Thymus (tissue), 14 donors: ENCODE measurements at places on chromosomes 12 and 14.

DNA sequence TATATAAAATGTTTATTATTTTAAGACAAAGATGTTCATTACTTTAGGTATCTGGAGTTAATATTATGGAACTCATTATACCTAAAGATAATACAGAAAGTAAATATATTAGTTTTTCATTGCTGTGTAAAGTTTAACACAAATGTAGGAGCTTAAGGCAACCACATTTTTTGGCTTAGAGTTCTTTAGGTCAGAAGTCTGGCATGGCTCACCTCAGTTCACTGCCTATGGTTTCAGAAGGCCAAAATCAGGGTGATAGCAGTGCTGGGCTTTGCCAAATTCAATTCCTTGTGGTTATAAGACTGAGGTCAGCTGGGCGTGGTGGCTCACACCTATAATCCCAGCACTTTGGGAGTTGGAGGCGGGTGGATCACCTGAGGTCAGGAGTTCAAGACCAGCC lies 35.5 kb upstream of the PRPF39 start:
- no peaks in the 10 kb centered on the region for H3K27me3 ChIP-seq
- no peak for DNase-seq
- peaks cover 15% of the 10 kb centered on the region for H3K36me3 ChIP-seq
- H3K27ac ChIP-seq: no peak overlapping the region
- no peaks in the 10 kb centered on the region for H3K4me1 ChIP-seq

DNA sequence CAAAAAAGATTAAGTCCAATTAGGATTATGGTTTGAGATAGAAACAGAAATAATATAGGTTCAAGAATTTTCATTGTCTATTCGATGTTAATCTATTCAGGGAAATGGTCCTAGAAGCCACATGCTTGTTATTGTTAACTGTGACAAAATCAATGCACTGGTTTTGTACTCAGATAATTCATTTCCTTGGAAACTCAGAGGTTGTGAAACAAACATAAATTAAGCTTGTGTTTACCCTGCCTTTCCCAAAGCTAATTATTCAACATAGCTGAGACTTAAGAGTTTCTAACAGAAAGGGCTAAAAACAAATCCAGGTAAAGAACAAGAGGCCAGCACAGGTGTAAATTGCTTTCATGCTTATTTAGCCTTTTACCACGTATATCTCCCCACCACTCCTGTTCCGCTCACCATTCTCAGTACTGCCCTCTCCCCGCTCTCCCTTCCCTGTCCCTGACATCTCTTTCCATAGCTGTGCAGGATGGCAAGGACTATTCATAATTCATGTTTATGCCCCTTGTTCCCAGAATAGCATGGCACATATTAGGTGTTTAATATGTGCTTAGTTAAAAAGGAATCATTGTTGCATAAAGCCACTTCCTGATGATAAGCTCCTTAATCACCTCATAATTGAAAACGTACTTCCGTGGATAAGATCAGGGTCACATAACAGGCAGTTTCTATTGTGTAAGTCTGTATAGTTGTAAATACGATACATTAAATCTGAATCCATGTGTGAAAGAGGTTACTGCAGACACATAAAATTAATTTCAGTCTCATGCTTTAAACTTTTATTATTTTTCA lies 131.8 kb upstream of the USP15 start:
- no peaks in the 10 kb centered on the region for H3K4me1 ChIP-seq
- no peak overlapping the region for H3K4me3 ChIP-seq

GRCh38 chr12:40202095-40203059 lies 22.4 kb upstream of the LRRK2 start:
- no peaks in the 10 kb centered on the region for H3K4me1 ChIP-seq
- no peaks in the 10 kb centered on the region for H3K36me3 ChIP-seq
- no peak overlapping the region for H3K4me3 ChIP-seq
- H3K27me3 ChIP-seq: no peaks in the 10 kb centered on the region
- no peak for DNase-seq

- peaks cover 3% of the 10 kb centered on the region for H3K36me3 ChIP-seq
- H3K4me3 ChIP-seq: peak overlapping the region; percentile 86
- no peak overlapping the region for H3K27ac ChIP-seq
- peaks cover 5% of the 10 kb centered on the region for H3K4me1 ChIP-seq
- DNase-seq: no peak
- H3K27me3 ChIP-seq: no peaks in the 10 kb centered on the region
These were observed 1.6 kb downstream of the ZFC3H1 start for GRCh38 chr12:71661977-71662530.

- DNase-seq: no peak
- H3K36me3 ChIP-seq: peaks cover 76% of the 10 kb centered on the region
- peaks cover 30% of the 10 kb centered on the region for H3K4me1 ChIP-seq
- H3K27ac ChIP-seq: no peak overlapping the region
- H3K27me3 ChIP-seq: no peaks in the 10 kb centered on the region
These were observed 207.5 kb downstream of the ETV6 start for GRCh38 chr12:11856971-11857370.

GRCh38 chr12:22576473-22576872 lies 32.1 kb upstream of the C2CD5 start:
- DNase-seq: no peak
- H3K4me1 ChIP-seq: no peaks in the 10 kb centered on the region
- H3K27me3 ChIP-seq: no peaks in the 10 kb centered on the region
- no peak overlapping the region for H3K4me3 ChIP-seq

- no peaks in the 10 kb centered on the region for H3K27me3 ChIP-seq
- H3K4me3 ChIP-seq: no peak overlapping the region
- H3K36me3 ChIP-seq: no peaks in the 10 kb centered on the region
- peaks cover 25% of the 10 kb centered on the region for H3K4me1 ChIP-seq
- H3K27ac ChIP-seq: no peak overlapping the region
These were observed 15.0 kb upstream of the TMEM30B start for GRCh38 chr14:61296151-61296550.
